GM04504 (cell line): ENCODE measurements at places on chromosomes 3 and 15.

GRCh38 chr3:194057570-194058188 lies 78.3 kb upstream of the HES1 start:
- DNase-seq, result no peak

GRCh38 chr3:82927309-82928253 lies 1166.1 kb upstream of the GBE1 start:
- DNase-seq, result no peak

- no peak for DNase-seq
Observed at GRCh38 chr3:53478921-53479664, 15.3 kb upstream of the CACNA1D start.

DNA sequence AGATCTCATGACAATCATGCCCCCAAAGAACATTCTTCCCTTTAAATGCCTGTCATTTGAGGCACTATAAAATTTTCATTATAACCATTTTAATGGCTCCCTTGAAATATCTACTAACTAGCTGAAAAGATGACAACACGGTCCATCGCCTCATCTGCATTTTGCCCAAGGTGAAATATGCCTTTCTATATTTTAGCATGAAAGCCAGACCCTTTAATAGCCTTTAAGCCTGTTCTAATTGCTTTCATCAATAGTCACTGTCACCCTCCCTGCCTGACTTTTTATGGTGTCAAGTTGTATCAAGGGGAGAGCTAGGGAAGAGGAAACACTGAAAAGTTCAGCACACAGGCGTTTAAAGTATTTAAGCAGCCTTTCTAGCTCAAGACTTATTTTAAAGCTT lies 144.1 kb upstream of the PRICKLE2 start:
- DNase-seq, result no peak

- DNase-seq, result no peak
Observed at GRCh38 chr15:42908538-42908937, 12.0 kb downstream of the TTBK2 start.

DNA sequence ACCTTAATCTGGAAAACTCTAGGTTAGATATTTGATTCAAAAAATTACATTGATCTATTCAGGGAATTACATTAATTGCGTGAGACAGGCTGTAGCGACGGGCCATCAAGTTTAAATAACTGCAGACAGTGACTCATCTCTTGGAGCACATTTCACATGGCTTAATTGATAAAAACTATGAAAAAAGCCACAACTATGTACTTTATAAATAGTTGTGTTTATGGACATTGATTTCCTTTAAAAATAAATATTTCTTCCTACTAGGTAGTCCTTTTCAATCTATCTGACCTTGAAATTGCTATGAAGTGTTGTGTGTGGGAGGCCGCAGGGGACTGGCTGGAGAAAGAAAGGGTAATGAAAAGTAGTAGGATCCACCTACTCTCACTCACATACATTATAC lies 157.8 kb downstream of the IL1RAP start:
- no peak for DNase-seq
